SJCRH30 (cell line): ENCODE measurements at places on chromosomes 4 and X.

- DNase-seq: no peak
Measured at GRCh38 chr4:11564021-11564420, 135.3 kb upstream of the HS3ST1 start.

DNA sequence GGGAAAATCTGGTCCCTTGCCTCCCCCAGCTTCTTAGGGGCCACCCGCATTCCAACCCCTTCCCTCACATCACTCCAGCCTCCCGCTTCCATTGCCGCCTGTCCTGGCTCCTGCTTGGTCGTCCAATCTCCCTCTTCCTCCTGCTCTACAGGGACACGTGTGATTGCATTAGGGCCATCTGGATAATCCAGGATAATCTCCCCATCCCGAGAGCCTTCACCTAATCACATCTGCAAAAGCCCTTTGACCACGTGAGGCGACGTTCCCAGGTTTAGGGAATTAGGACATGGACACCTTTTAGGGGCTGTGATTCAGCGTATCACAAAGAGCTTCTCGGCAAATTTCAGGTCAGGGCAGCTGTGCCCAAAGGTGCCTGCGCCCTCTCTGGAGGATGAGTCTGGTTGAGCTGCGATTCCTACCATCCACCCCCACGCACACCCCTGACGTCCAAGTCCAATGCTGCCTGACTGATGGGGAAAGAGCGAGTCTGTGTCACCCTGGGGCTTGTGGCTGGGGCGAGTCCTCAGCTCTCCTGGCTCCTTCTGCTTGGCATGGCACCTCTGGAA is 104.6 kb downstream of the PSAPL1 start:
- no peak for DNase-seq

DNA sequence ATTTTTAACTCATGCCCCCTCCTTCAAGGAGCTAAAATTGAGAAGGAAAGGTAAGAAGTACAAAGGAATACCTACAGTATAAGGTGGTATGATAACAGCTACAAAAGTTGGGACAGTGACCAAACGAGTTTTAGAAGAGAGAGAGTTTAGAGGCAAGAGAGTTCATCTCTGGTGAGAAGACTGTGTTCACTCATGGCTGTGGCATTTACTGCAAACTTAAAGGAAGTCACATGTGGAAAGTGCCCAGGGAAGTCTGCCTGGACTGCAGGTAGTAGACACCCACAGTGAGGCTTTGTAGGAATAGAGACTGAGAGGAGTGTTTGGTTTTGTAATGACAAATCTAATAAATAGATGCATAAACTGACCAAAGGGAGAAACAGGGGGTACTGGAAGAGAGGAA is 493.5 kb downstream of the IL15 start:
- DNase-seq: no peak

- DNase-seq: no peak
Measured at GRCh38 chr4:104941661-104942062, 205.0 kb upstream of the TET2 start.

- no peak for DNase-seq
Measured at GRCh38 chrX:47321386-47321785, 49.0 kb upstream of the ZNF157 start.

DNA sequence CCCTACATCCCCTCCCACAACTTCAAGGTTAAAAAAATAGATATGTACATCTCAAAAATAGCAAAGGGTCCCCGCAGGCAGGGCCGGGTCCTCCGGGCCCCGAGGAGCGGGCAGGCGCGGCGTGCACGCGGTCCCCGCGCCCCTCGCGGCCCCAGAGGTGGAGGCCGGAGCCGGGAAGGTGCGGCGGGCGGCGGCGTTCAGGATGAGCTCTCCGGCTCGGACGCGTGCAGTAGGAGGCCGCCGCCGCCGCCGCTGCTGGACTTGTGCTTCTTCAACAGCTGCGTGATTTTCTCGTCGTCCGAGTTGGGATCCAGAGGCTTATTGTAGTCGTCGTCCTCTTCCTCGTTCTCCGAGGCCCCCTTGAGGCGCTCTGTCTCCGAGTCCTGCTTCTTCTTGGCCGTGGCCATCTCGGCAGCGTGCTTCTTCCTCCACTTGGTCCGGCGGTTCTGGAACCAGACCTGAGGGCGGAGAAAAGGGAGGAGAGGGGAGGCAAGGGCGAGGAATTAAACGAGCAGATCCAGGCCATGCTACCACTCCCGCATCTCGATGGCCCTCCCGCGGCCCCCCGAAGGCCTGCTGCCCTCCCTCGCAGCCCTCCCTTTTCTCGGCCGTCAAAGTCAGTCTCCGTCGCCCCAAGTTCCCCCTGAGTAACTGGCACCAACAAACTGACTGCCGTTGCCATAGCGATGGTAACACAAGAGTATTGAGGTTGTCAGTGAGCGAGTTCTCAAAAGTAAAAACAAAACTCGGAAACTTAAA is 5.8 kb downstream of the NKX6-1 start:
- no peak for DNase-seq

DNA sequence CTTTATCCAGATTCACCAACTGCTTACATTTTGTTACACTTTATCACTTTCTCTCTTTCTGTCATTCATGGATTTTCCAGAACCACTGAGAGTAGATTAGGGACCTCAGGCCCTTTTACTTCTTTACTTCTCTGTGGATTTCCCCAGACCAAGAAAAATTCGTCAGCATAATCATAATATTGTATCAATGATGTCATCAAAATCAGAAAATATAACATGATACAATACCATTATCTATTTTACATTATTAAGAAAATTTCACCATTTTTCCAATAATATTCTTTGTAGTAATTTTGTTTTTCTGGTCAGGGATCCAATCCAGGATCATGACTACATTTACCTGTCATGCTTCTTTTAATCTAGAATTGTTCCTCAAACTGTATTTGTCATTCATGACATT is 494.2 kb downstream of the IQCM start:
- DNase-seq: no peak

GRCh38 chrX:132207996-132208395 is 11.3 kb downstream of the RAP2C start:
- DNase-seq: no peak

DNA sequence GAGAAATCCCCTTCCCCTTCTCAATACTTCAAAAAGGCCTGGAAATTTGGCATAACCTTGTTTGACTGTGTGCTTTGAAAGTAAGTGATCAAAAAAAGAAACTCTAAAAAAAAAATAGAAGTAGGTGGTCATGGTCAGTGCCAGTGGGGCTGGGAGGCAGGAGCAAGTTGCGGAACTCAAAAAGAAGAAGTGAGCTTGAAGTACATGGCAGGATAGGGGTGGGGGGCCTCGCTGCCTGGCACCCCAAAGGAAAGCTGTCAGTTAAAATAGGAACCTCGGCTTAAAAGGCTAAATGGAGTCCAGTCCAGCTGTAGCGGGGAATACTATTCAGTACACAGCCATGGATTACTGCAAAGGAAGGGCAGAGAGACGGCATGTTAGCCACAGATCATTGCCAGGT is 12.2 kb upstream of the NKRF start:
- DNase-seq: no peak

DNA sequence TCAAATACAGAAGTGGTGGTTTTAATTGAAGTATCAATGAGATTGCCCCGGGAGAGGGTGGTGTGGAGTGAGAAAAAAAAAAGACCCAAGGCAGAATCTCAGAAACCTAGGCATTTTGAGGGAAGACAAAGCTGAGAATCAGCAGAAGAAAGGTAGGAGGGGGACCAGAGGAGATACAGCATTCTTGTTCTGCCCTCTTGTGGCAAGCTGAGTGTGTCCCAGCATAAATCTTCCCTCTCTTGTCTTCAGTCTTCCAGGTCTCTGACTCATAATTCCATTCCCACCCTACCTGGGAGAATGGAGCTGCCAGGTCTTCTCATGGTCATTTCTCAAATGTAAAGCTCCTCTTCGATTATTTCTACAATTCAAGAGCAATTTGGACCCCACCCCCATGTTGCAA is 32.7 kb upstream of the MAGED1 start:
- peak; percentile 41 for DNase-seq

- DNase-seq: no peak
Measured at GRCh38 chrX:276581-277201, 4.5 kb upstream of the PLCXD1 start.

GRCh38 chrX:3177851-3178250 is 136.6 kb downstream of the ARSF start:
- no peak for DNase-seq

- no peak for DNase-seq
Measured at GRCh38 chr4:4753643-4754042, 105.8 kb upstream of the MSX1 start.

GRCh38 chr4:37881811-37882210 is 9.1 kb upstream of the TBC1D1 start:
- no peak for DNase-seq

GRCh38 chr4:176546975-176547374 is 227.2 kb downstream of the SPCS3 start:
- DNase-seq: peak; percentile 63

DNA sequence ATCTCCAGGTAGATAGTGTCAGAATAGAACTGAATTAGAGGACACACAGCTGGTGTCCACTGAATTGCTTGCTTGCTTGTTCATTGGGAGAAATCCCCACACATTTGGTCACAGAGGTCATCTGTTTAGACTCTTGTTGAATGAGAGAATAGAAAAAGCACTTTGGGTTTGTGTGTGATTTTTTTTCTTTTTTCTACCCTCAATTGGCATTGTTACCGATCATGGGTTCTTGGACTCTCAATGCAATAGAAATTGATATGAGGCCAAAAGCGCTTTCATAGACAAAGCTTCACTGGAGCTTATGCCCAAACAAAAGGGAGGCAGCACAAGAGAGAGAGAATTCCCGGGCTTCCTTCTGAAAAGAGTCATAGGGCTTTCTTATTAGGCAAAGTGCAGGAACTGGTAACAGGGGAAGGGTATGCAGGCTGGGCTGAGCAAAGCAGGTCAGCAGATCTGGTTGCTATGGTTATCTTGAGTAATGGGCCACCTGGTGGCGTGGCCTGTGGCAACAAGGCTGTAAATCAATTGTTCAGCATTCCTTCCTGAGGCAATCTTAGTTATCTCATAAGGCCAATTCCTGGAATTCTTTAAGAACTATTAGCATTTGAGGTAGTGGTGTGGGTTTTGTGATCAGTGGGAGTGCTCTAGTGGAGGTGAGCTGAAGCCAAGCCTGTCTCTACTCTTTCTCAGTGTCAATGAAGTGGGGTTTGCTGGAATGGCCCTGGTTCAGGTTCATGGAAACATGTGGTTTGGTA is 5.3 kb upstream of the GPR82 start:
- no peak for DNase-seq

DNA sequence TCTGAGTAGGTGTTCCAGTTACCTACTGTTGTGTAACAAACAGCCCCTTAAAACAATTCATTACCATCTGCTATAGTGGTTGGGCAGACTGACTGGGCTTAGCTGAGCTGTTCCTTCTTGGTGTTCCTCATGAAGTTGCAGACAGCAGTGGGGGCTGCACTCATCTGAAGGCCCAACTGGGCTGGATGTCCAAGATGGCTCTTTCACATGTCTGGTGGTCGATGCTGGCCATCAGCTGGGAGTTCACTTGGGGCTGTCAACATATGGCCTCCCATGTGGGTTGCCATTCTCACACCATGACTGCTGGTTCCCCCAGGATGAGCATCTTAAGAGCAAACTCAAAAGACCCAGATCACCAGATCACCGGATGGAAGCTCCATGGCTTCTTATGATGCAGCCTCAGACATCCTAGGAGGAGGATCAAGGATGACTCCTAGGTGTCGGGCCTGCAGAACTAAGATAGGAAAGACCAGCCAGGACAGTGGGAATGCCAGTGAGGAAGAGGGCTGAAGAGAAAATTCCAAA is 34.3 kb upstream of the PPP2R2C start:
- no peak for DNase-seq

- no peak for DNase-seq
Measured at GRCh38 chrX:53251307-53251706, 26.3 kb upstream of the KDM5C start.

DNA sequence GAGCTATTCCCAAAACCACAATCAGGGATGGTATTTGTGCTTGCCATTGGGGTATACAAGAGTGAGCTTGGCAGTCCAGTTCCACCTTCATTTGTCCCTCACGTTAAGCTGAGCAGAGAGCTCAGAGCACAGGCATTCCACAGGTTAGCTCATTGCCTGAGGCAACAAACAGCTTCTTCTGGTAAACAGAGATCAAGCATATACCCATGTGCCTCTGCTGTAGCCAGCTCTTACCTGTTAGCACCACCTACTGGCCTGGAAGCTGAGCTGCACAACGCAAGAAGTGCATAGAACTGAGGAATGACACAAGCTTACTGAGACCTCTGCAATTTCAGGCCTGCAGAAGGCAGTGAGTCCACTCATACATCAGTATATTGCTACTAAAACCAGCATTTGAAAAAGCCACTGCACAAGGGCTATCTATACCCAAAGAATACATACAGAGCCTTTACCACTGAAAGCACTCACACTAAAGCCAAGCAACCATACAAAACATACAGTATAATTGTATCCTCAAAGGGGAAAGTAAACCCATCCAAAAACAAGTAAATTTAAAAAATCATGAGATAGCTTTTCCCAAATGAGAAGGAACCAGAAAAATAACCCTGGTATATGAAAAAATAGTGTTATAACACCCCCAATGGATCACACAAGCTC is 258.3 kb upstream of the GABRA2 start:
- peak; percentile 56 for DNase-seq

DNA sequence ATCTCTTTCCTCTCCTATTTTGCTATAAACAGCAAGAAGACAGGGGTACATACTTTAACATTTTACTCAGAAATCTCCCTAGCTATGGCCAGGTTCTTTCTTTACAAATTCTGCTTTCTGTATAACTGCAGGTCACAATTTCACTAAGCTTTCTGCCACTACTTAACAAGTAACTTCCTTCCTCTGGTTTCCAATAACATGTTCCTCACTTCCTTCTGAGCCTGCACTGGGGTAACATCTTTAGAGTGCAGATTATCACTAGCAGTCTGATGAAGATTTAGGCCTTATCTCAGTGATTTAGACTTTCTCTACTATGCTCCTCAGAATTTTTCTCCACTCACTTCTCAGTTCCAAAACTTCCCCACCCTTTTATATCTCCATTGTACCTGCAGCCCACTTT is 1930.5 kb upstream of the AGA start:
- no peak for DNase-seq

- no peak for DNase-seq
Measured at GRCh38 chrX:106378616-106379015, 210.5 kb downstream of the PWWP3B start.

- no peak for DNase-seq
Measured at GRCh38 chr4:1055721-1056590, 44.5 kb downstream of the FGFRL1 start.

GRCh38 chrX:7109838-7110793 is 37.4 kb upstream of the STS start:
- DNase-seq: peak; percentile 44

DNA sequence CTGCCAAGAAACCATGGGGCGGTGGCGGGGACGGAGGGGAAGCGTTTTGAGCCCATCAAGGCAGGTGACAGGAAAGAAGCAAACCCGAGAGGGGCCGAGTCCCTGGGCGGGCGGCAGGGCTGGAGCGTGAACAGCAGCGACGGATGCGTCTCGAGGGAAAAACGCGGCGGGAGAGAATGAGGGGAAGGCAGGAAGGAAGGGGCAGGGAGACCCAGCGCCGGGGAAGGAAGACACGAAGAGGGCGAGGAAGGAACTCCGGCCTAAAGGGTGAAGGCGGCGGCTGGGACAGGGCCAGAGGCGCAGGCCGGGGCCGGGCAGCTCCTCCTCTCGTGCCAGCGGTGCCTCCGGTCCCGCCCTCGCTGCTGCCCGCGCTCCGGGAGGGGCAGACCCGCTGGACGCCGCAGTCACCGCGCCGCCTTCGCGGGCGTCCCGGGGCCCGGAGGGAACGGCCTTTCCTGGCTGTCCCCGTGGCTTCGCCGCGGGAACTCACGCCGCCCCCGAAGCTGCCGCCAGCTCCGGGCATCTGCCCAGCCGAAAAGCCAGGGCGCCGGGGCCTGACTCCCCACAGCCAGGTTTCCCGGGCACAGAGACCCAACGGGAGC is 751 bp upstream of the RGS12 start:
- DNase-seq: peak; percentile 67

- no peak for DNase-seq
Measured at GRCh38 chr4:140448830-140449229, 21.4 kb upstream of the CLGN start.
